H1 (cell line): ENCODE measurements at places on chromosomes 5 and 9.

DNA sequence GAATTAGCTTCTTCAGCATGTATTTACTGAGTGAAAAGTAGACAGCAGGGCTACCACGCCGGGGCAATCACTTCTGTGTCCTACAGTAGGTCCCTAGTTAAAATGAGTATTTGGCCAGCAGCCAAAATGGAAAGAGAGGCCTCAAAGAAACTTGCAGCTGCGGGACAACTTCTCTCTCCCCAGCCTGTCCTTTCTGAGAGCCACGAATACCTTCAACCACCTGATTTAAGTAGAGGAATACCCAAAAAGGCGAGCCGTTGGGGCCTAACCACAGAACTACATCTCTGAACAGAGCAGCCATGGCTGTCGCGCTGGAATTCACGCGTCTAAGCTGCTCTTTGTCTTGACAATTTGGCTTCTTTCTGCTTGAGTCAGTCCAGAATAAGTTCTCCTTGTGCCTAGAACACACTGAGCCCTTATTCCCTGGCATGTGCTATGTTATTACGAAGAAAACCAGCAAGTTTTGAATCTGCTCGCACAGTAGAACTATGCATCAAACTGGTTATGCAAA lies 43.8 kb upstream of the GOLPH3 start:
- no peak for DNase-seq
- no peaks in the 10 kb centered on the region for H3K27me3 ChIP-seq
- no peak overlapping the region for H3K27ac ChIP-seq
- H3K36me3 ChIP-seq: no peaks in the 10 kb centered on the region
- H3K4me1 ChIP-seq: no peaks in the 10 kb centered on the region

DNA sequence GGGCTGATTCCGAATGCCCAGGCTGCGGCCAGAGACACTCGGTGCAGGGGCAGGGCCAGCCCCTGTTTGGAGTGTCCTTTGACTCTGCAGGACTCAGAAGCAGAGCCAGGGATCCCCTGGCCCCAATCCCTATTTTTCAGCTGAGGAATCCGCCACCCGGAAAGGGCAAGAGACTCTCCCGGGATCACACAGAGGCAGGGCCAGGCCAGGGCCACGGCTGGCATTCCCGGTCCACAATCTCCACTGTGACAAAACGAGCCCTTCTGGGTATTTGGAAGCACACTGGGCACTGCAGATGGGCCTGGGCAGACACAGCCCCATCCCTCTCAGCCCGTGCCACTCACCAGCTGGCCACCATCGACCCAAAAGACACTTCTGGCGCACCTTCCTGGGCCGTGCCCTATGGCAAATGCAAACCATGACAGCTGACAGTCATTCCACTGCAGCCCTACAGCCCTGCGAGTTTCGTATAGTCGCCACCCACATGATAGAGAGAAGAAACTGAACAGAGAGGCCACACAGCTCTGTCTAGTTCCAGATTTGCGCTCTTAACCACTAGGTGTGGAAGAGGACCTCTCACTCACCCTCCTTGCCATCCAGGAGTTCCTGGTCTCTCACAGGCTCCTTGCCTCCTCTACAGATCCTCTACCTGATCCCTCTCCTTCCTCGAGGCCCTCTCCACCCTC lies 13.3 kb downstream of the NR5A1 start:
- no peaks in the 10 kb centered on the region; the same call in 1 of the 2 replicates for H3K4me1 ChIP-seq
- no peaks in the 10 kb centered on the region for H3K27me3 ChIP-seq
- H3K4me3 ChIP-seq: no peak overlapping the region

DNA sequence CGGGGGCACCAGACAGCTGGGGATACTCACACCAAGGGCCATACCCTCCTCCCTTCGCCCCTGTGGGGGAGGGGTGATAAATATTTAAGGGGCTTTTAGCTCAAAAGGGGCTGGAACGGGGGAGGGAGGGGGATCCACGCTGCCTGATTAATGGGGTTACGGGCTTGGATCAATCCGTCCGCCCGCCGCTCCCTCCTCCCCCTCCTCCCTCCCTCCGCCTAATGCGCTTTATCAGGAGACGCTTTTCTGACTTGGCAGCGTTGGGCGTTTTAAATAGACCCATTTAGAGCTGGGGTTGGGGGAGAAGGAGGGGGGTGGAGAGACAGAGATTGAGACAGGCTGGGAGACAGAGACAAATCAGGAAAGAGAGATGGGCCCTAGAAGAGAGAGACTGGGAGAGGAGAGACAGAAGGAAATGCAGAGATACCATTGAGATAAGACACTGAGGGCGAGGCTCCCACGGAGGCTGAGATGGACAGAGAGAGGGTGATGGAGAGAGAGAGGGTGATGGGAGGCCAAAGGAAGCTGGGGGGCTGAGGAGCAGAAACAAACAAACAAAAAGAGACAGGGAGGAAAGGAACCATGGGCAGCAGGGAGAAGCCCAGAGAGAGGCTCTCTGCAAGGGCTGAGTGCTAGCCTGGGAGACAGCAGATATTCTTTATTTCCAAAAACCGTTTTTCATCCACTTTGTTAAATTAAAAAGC lies 10.3 kb downstream of the CNTFR start:
- DNase-seq: no peak
- H3K4me1 ChIP-seq: peaks cover 12% of the 10 kb centered on the region
- peak overlapping the region; percentile 55 for H3K4me3 ChIP-seq

GRCh38 chr5:146718609-146719008 lies 159.9 kb downstream of the PPP2R2B start:
- no peaks in the 10 kb centered on the region for H3K27me3 ChIP-seq
- DNase-seq: no peak
- H3K4me1 ChIP-seq: no peaks in the 10 kb centered on the region
- H3K27ac ChIP-seq: no peak overlapping the region
- no peak overlapping the region for H3K4me3 ChIP-seq

GRCh38 chr9:98807070-98807813 lies at the start of gene GALNT12:
Gene GALNT12 (plus strand): TSS chr9:98807670. CDS start chr9:98807699, 29 bp downstream.
- H3K4me3 ChIP-seq: peak within 1 kb of the TSS; percentile 67
- no peak within 1 kb of the TSS for H3K27ac ChIP-seq
- H3K36me3 ChIP-seq: no peaks in the 10 kb centered on the region
- DNase-seq: no peak

DNA sequence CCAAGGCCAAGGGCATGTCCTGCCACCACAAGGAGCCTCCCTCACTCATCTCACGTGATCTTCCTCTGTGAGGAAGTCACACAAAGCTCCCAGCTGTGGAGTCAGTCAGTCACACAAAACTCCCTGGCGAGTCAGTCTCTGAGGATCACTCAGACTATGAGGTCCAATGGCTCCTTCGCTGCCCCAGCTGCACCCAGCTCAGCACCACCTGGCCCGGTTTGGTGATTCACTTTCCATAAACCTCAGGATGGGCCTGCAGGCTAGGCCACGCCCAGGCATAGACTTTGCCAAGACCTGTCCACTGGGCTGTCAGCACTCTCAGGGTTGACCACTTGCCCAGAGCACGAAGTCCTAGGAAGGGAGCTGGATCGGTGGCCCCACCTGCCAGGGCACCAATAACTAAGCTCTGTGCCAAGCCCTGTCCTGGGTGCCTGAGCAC lies 233.8 kb downstream of the HSPA4 start:
- H3K4me1 ChIP-seq: no peaks in the 10 kb centered on the region
- H3K4me3 ChIP-seq: no peak overlapping the region
- DNase-seq: no peak
- H3K27ac ChIP-seq: no peak overlapping the region
